ENCODE measurements at places on chromosomes 4 and X.

- DNase-seq = no peak
Observed at GRCh38 chr4:73856518-73856917, 3.4 kb downstream of the PF4V1 start.

DNA sequence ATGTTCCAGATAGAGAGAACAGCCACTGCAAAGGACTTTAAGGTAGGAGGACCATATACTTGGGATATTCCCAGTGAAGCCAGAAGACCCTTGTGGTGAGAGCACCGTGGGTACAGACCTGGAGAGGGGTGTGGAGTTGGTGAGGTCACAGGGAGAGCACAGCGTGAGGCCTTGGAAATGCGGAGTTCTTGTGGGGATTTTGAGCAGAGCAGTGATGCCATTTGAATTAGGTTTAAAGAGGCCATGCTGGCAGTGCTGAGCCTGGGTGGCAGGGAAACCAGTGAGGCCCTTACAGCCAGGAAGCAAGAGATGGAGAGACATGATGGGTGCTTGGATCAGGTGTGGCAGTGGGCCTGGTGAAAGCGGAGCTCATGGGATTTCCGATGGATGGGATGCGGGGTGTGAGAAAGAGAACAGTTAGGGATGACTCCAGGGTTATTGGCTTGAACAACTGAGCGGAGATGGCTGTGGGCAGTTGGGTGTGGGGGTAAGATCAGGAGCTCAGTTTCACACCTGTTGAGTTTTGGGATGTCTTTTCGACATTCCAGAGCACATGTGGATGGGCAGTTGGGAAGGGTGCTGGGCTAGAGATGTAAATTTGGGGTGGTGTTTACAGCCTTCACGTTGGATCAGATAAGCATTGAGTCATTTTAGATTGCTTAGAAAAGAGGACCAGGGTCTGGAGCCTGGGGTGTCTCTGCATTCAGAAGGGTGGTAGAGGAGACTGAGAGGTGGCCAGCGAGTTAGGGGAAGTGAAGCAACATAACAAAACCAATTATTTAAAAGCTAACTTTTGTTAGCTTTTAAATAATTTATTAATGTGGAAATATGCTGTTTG, 68.9 kb downstream of the TMEM131L start:
- no peak for DNase-seq

DNA sequence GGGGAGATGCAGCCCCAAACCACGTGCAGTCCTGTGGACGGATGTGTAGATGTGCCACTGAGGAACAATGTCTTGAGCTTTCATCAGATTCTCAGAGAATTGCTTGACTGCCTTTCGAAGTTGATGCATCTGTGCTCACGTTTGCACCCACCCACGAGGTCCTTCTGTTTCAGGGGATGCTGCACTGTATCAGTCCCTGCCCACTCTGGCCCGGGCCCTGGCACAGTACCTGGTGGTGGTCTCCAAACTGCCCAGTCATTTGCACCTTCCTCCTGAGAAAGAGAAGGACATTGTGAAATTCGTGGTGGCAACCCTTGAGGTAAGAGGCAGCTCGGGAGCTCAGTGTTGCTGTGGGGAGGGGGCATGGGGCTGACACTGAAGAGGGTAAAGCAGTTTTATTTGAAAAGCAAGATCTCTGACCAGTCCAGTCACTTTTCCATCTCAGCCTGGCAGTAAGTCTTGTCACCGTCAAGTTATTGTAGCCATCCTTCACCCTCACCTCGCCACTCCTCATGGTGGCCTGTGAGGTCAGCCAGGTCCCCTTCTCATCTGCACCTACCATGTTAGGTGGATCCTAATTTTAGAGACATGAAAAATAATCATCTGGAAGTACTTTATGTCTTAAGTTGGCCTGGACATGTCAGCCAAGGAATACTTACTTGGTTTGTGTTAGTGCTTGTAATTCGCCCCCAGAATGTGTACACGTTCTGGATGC, 36.4 kb upstream of the MSANTD1 start:
- no peak for DNase-seq

DNA sequence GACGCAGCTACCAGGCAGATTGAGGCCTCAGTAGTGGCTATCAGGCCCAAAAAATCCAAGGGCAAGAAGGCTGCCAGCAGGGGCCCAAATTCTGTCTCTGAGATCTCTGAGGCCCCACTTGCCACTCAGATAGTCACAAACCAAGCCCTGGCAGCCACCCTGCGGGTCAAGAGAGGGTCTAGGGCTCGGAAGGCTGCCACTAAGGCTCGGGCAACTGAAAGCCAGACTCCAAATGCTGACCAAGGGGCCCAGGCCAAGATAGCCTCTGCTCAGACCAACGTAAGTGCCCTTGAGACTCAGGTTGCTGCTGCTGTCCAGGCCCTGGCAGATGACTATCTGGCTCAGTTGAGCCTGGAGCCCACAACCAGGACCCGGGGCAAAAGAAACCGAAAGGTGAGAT, 2.8 kb downstream of the TRO start:
- DNase-seq = no peak

DNA sequence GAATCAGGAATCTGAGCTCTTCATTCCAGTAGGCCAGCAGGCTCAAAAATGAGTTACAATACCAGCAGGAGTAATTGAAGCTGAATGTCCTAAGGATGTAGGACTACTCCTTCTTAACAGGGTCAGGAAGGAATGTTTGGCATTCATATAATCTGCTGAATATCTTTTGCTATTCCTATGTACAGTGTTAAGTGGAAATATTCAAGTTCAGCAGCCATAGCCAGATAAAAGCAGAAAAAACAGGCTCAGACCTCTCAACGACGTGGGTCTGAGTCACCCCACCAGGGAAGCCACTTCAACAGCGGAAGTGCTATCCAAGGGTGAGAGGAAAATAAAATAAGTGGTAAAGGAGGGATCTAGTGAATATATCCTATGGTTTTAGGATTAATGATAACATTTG, 577.0 kb downstream of the SPOCK3 start:
- no peak for DNase-seq

- DNase-seq = no peak
Observed at GRCh38 chr4:183362916-183363542, 40.8 kb upstream of the CLDN24 start.

- no peak for DNase-seq
Observed at GRCh38 chr4:184268584-184269160, 51.0 kb upstream of the ENPP6 start.

GRCh38 chrX:69503782-69504625, at the start of gene NALF2:
NALF2 (plus strand) TSS chrX:69504326; CDS start chrX:69505283, 957 bp downstream.
- DNase-seq = peak; percentile 68

DNA sequence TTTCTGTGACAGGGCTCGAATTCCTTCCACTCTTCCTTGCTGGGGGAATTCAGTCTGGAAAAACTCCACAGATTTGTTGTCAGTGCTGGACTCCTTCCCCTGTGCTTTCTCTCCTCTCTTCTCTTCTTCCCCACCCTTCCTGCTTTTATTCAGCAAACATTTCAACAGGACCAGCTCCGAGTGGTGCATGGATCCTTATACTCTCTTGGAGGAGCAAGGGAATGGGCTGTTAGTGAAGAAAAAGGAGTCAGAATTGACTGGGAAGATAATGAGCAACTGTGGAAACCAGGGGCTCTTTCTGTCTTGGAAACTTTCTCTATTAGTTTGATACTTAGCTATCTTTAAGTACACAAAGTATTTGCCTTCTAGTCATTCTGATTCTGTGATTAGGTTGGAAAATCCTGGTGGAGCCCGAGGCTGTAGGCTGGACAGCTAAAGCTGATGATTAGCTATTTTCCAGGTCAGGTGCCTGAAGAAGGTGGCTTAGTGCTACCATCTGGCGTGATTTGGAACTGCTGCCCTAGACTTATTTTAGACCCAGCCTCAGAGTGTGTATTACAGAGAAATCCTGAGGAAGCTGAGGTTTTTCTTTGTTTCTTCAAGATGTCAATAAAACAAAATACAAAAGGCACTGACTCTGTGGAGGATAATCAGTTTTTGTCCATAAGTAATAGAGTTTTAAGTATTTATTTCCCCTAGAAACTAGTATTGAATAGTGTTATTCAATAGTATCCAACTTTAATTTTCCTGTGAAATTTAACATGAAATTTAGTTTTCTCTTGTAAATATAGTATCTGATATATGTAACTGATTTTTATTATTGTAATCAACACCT, 38.4 kb downstream of the NAP1L5 start:
- DNase-seq = no peak

- DNase-seq = no peak
Observed at GRCh38 chr4:139278912-139279759, 889 bp downstream of the MGARP start.

GRCh38 chr4:69322055-69322454, 41.8 kb downstream of the UGT2B28 start:
- no peak for DNase-seq

GRCh38 chr4:8847331-8847730, 24.3 kb downstream of the HMX1 start:
- no peak for DNase-seq

GRCh38 chr4:15716115-15716514, 13.2 kb downstream of the BST1 start:
- no peak for DNase-seq

Data from NCI-H1694 treated with DMSO at 0.1 percent for 48 hours (cell line).